NCI-H1417 treated with DMSO at 0.1 percent for 48 hours (cell line): ENCODE measurements at places on chromosomes 1 and 21.

DNA sequence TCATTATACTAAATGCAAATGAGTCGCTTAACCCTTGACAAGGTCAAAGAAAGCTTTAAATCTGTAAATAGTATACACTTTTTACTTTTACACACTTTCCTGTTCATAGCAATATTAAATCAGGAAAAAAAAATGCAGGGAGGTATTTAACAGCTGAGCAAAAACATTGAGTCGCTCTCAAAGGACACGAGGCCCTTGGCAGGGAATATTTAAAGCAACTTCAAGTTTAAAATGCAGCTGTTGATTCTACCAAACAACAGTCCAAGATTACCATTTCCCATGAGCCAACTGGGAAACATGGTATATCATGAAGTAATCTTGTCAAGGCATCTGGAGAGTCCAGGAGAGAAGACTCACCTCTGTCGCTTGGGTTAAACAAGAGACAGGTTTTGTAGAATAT, 62.7 kb downstream of the CAPN2 start:
- DNase-seq: no peak

DNA sequence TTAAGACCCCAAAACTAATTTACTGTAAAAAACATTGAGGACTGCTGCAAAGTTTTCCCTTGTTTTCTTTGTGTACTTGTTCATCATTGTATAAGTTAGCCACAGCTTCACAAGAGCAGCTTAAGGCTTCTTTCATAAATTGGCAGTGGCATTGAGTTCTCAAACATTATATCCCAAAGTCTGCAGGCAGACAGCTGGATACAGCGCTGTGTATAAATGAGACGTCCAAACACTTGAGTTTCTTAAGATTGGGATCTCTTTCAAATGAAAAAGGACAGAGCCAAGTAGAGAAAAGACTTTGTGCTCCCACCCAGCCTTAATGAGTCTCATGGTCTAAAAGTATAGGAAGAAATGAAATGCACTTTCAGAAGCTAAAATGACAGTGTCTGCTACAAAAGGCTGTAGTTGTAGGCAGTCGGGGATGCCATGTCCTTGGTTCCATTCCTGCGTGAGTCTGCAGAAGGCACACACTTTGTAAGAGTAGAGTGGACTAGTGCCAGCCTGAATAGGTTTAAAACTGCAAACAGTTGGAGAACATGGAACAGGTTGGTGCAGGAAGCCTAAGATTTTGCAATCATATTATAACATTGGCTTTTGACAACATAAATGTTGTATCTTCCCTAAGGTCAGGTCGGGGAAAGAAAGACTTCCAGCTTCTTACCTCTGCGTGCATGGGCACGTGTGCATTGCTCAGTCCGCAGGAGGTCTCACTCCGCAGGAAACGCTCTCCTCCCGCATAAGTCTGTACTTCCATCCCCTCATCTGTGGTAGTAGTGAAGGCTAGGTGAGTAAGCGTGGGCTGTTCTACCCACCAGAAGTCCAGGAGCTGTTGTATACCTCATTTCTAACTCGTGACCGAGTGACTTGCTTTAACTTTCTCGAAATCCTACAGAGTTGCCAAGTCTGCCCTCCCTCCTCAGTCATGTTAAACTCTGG, 94.4 kb downstream of the CD247 start:
- no peak for DNase-seq

DNA sequence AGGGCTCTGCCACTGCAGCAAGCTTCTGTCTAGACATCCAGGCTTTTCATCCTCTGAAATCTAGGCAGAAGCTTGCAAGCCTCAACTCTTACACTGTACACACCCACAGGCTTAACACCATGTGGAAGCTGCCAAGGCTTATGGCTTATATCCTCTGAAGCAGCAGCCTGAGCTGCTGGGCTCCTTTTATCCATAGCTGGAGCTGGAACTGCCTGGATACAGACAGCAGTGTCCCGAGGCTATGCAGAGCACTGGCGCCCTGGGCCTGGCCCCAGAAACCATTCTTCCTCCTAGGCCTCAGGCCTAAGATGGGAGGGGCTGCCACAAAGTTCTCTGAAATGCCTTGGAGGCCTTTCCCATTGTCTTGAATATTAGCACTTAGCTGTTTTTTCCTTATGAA, 19.3 kb upstream of the POGK start:
- DNase-seq: no peak

- no peak for DNase-seq
These were observed 9.3 kb downstream of the TMCC2 start for GRCh38 chr1:205236951-205237475.

GRCh38 chr1:91022518-91022929, 689 bp upstream of the ZNF644 start:
- DNase-seq: no peak

DNA sequence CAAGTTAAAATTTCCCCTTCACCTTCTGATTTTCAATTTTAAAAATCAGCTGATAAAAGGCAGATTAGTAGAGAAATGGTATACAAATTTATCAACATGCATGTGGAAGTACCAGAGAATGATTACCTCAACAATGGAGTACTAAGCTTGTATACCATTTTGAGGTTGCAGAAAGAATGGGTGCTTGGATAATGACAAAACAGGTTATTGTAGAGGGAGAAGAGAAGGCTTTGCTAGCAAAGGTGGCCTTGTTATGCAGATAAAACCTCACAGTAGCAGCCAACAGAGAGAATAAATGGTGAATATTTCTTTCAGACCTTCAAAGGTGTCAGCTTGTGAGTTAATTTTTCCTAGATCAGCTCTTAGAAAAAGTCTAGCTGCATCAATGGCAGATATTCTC, 1174.9 kb upstream of the ADGRL4 start:
- no peak for DNase-seq

DNA sequence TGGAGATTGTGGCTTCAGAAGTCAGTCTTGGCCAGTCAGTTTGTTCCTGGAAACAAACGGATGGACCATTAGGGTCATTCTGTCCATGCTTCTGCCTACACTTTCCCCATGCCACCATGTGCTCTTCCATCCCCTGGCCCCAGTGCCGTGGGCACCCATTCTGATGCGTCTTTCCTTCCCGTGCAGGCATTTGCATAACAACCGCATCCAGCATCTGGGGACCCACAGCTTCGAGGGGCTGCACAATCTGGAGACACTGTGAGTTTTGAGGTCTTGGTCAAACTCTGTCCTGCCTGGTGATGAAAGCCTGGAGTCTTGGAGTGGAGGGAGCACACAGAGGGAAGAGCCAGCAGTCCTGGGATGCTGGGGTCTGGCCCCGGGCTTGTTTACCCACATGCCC, 61.1 kb downstream of the UBE2T start:
- DNase-seq: no peak

GRCh38 chr1:183166454-183166853, 19.6 kb upstream of the LAMC2 start:
- no peak for DNase-seq

GRCh38 chr1:156489935-156490293, 10.7 kb downstream of the MEF2D start:
- no peak for DNase-seq

DNA sequence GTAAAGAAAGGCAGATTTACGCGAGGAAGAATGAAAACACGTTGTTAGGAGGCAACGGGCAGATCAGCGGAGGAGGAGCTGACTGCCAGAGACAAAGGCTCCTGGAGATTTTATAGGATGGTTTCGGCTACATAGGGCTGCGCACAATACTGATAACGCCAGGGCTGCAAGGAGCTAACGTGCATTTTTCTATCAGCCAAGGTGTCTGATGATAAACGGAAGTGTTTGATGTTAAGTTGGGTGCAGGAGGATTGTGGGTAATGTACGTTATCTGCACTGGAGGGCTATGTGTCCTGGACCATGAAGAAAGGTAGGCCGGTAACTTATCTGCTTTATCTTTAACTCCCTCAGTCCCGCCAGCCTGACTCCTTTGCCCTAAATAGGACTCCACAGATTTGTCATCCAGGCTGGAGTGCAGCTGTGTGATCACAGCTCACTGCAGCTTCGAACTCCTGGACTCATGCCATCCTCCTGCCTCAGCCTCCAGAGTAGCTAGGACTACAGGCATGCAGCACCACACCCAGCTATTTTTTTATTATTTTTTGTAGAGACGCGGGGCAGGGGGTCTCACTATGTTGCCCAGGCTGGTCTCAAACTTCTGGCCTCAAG, 29.6 kb downstream of the SETD4 start:
- DNase-seq: no peak

- DNase-seq: no peak
These were observed 399.4 kb downstream of the PTPRU start for GRCh38 chr1:29635501-29636263.

DNA sequence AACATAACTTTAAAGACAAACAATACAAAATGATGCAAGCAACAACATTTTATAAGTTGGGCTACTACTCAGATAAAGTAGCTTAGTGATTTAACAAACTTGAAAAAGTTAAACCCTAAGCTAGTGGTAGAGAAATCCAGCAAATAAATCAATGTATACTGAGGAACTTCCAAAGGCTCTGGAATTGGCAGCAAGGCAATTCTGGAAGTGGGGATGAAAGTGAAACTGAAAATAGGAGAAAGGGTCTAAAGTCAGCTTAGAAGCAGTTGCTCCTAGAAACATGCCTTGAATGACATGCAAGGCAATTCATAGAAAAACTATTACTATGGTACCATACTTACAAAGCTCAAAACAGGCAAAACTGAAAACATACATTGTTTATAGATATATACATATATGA, 90.0 kb upstream of the CAMK1G start:
- DNase-seq: no peak

- no peak for DNase-seq
These were observed 5.0 kb upstream of the BCAR3 start for GRCh38 chr1:93686504-93687250.

- DNase-seq: no peak
These were observed 48.9 kb downstream of the CD247 start for GRCh38 chr1:167469280-167469965.

- DNase-seq: no peak
These were observed 314.9 kb upstream of the DEPDC1 start for GRCh38 chr1:68811806-68812205.

- DNase-seq: no peak
These were observed 22.2 kb upstream of the HPDL start for GRCh38 chr1:45304311-45305081.

DNA sequence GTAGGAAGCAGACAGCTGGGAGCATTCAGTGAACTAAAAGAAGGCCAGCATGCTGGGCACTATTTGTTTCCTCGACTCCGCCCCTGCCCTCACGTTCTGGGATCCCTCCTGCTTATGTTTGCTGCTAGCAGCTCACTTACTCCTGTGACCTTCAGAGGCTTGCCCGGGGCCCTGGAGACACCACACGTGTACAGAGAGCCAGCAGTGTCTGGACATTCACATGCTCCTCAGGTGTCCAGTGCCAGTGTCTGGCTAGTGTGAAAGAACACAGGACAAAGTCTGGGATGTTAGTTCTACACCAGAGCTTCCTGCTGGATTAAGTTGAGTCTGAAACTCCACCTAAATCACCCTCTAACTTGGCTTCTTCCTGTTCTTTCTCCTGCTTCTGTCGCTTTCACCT, 108.1 kb downstream of the OMA1 start:
- DNase-seq: no peak

DNA sequence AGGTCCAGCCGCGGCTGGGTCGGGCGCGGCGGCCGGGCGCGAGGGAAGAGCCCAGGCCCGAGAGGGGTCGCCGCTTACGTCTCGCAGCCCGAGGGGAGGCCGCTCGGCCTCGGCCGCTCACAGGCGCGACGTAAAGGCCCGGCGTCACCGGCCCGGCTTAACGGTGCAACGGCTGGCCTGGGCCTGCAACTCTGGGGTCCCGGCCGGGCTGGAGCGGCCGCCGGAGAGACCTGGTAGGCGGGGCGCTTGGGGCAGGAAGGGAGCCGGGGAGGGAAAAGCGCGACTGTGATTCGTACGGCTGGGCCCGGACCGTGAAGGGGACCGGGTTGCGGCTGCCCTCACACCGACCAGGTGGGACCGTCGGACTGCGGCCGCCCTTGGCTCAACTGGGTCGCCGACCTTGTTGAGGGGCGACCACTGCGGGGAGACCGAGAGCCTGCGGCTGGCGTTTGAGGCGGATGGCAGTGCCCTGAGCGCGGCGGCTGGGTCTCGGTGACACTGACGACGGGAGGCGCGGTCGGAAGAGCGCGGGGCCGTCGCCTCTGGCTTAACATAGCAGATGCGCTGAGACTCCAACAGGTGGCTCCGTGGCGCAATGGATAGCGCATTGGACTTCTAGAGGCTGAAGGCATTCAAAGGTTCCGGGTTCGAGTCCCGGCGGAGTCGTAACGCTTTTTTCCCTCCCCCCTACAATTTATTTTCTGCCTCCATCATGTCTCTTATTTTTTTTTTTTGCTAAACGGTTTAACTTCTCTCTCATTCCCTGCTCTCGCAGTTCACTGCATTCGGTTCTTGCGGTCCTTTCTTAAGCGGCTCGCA, 31.8 kb downstream of the DNTTIP2 start:
- DNase-seq: peak; percentile 81

DNA sequence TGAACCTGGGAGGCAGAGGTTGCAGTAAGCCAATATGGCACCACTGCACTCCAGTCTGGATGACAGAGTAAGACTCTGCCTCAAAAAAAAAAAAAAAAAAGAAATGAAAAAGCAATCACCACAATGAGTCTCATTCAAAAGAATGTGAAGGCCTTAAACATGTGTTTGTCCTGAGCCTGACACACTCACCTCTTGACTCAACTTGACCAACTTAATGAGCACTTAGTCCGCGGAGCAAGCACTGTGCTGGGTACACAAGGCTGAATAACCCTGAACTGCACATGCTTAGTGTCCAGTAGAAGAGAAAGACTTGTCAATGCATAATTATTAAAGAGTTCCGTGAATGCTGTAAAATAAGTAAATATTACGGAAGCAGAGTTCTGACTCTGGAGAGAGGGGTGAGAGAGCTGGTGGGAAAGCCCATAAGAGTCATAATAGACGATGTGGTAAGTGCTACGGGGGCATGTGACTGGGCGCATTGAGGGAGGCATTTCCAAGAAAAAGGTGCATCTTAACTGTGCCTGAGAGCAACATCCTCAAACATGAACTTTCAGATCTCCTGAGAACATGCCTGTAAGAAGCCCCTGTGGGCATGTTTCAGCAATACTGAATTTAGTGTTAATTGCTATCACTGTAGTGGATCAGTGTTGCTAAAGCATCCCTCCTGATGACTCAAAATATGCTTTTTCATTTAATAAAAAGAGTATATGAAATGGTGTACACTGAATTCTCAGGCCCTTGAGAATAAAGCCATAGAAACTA, 27.2 kb downstream of the MCOLN2 start:
- DNase-seq: no peak

GRCh38 chr1:3928586-3928985, 28.5 kb upstream of the C1orf174 start:
- no peak for DNase-seq

- no peak for DNase-seq
These were observed 447.5 kb downstream of the NEGR1 start for GRCh38 chr1:71834601-71835441.

- DNase-seq: no peak
These were observed 7.8 kb downstream of the CELSR2 start for GRCh38 chr1:109256971-109257681.
